Effector CD4-positive, alpha-beta T cell (primary cell): ENCODE measurements at places on chromosomes 3 and 15.

GRCh38 chr3:31232055-31233025, 300.4 kb upstream of the STT3B start:
- no peak for DNase-seq

GRCh38 chr3:34131091-34131490, 332.7 kb downstream of the PDCD6IP start:
- no peak for DNase-seq

- DNase-seq, result no peak
Measured at GRCh38 chr3:195238081-195238571, 32.8 kb downstream of the XXYLT1 start.

- no peak for DNase-seq
Measured at GRCh38 chr3:14423197-14423743, 20.9 kb downstream of the SLC6A6 start.

- DNase-seq, result no peak
Measured at GRCh38 chr15:81723701-81724100, 322.1 kb downstream of the MEX3B start.

GRCh38 chr15:64634027-64634426, 141.4 kb downstream of the RBPMS2 start:
- DNase-seq, result peak; percentile 7

- no peak for DNase-seq
Measured at GRCh38 chr3:59717679-59718205, 667.9 kb upstream of the CFAP20DC start.

DNA sequence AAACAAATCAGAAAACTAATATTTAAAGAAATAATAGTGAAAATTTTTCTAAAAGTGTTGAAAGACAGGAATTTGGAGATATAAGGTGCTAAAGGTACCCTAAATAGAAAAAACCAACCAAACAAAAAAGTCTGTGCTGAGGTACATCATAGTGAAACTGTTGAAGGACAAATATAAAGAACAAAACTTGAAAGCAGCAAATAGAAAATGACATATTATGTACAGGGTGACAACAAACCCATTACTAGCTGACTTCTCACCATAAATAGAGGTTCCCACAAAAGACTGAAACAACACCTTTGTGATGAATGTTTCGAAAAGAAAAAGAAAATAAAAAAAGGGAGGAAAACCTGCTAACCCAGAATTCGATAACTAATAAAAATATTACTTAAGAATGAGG, 502.5 kb upstream of the NECTIN3 start:
- no peak for DNase-seq

DNA sequence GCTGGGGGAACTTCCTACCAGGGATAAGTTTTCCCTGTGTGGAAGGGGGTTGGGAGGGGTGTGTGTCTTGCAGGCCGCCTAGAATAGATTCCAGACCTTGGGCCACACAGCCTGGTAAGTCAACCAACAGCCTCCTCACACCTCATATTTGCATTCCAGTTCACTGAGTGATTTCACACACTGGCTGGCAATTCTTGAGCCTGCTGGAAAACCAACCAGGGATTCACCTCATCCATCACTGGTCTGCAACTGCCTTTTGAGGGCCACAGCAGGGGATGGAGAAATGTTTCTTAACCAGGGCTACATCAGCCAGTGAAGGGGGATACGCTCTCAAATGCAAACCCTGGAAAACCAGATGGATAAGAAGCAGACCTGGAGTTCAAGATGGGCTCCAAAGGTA, 2.0 kb downstream of the FSTL1 start:
- DNase-seq, result no peak

DNA sequence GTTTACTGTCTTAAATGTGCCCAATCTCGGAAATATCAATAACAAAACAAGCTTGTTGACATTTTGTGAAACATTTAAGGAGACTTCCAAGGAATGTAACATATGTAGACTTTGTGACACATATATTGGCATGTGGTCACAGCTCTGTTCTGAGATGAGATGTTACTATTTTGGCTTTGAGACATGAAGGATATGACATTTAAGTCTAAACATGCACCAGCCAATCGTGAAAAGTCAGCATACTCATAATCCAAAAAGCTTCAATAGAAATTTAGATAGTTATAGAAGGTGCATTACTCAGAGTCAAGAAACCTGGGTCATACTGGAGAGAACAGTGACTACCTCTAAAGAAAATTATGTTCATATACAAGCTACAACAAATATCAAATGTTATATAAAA, 13.4 kb downstream of the COMMD2 start:
- DNase-seq, result no peak

- no peak for DNase-seq
Measured at GRCh38 chr3:37668431-37668817, 193.3 kb upstream of the CTDSPL start.

GRCh38 chr3:175477651-175478224, 618.6 kb downstream of the NAALADL2 start:
- DNase-seq, result no peak

DNA sequence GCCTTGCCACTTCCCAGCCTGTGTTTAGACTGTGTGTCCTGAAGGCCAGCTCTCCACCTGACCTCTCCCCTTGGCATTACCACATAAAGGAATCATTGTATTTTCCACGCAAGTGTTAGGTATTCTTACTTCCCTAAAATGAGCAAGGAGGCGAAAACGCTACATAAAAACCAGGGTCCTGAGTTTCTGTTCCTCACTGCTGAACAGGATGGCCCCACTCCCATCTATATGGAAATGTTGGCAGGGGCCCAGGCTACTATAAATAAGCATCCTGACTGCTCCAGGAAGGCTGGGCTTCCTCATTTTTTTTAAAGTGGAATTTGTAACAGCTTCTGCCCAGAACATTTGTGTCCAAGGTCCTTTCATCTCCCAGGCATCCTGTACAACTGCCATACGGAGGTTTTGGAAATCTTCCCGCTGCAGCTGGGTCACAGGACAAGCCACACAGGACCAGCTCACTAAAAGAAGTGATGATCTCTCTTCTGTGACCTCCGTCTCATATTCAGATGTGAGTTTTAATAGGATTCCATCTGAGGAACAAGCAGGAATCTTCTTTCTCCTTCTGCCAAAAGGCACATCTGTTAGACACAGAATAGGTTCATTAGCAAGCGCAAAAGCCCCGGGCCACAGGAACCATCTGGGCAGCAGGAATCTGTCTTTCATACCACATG, 56.4 kb upstream of the LIMD1 start:
- DNase-seq, result no peak
